Transverse colon (tissue), 4 donors: ENCODE measurements at places on chromosomes 7 and 10.
A peak's percentile ranks its signal among the peaks of the same experiment; 100 is the strongest.

GRCh38 chr10:96370584-96371157 lies 11.9 kb upstream of the OPALIN start:
- DNase-seq: peak; percentile 47

DNA sequence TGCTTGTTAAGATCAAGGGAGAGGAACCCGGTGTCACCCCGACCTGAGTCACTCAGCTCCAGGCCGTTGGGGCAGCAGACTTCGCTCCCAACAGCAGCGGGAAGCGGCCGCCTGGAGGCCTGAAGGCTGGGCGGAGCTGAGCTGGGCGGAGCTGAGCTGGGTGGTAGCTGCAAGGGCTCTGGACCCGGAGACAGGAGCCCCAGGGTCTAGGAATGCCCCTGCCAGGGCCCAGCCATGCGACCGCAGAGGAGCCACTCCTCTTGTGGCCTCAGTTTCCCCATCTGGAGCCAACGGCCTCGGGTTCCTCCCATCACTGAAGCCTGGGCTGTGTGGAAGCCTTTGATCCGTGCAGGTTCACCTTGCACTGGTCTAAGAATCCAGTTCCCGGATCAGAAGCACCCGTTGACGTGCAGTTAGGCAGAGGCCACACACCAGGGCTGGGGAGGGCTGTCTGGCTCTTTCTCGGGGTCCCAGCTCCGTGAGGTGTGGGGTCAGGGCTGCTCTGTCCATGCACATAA lies 21.9 kb upstream of the DPYSL4 start:
- peak; percentile 44 for DNase-seq

DNA sequence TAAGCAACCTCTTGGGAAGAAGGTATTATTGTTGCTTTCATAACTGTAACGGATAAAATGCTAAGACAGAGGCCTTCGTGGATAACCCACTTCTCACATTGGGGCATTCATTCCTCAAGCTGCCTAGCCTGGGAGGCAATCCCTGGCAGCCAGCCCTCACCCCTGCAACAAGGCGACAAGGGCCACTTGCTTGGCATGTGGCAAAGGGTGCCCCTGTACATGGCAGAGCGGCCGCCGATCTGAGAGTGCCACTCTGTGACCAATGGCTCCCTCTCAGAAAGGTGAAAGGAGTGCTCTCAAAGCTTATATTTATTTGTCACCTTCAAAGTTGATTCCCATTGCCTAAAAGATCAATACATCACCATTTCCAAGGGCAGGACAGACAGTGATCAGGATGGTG lies 31.9 kb downstream of the EBF3 start:
- DNase-seq: no peak

DNA sequence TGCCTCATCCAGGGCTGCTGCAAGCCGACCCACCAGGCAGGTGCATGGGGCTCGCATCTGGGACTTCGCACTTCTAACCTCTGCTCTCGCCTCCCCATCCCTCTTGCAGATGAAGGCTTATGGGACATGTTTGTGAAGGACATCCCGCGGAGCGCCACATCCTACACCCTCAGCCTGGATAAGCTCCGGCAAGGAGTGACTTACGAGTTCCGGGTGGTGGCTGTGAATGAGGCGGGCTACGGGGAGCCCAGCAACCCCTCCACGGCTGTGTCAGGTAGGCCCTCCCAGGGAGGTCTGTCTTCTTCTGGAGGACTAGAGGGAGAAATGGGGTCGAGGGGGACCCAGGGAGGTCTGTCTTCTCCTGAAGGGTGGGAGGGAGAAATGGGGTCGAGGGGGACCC lies 448.9 kb upstream of the FOXK1 start:
- no peak for DNase-seq

DNA sequence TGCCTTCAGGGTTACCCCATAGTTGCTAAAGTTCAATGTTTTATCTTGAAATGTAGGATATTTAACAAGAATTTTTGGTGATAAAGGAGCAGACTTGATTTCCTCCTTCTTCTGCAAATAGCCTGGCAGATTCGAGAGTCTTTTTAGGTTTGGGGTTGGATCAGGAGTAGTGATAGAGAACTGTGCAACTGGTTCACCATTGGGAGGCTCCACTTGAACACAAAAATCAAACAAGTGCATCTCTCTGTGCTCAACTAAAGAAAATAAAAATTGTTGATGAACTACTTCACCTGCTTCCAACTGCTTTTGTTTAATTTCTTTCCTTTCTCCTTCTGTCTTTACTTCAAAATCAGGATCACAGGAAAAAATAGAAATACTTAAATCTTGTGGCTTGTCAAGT lies 58.5 kb downstream of the MACC1 start:
- DNase-seq: no peak

- no peak for DNase-seq
Measured at GRCh38 chr10:46220187-46220586, 66.6 kb upstream of the ANTXRL start.

GRCh38 chr7:118195837-118196474 lies 12.0 kb downstream of the LSM8 start:
- peak; percentile 51 for DNase-seq

DNA sequence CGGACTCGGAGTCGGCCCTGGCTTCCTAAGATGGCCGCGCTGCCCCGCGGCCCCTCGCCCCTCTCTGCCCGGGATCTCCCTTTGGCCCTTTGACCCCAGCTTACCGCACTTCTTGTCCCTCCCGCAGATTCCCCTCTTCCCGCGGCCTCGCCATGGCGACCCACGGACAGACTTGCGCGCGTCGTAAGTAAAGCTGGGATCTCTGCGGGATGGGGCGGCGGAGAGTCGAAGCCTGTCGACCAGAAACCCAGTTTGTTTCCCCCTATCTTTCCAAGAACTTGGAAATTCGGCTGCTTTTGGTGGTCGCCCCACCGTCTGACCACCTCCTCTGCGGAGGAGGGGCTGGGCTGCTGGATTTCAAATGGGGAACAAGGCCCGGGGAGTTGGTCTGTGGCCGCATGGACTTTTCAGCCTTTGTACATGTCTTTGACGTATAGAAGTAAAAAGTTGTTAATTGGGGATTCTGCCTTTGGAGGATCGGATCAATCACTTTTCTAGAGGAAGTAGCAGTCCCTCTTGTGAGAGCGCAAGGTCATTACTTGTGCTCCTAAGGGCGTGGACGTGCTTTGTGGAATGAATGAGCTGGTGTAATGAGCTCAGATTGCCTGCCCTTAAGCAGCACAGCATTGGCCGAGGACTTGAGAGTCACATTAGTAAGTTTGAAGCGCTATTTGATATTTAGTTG lies 553 bp downstream of the VDAC2 start:
- peak; percentile 64 for DNase-seq

- DNase-seq: no peak
Measured at GRCh38 chr7:75854233-75854632, 24.6 kb upstream of the RHBDD2 start.

DNA sequence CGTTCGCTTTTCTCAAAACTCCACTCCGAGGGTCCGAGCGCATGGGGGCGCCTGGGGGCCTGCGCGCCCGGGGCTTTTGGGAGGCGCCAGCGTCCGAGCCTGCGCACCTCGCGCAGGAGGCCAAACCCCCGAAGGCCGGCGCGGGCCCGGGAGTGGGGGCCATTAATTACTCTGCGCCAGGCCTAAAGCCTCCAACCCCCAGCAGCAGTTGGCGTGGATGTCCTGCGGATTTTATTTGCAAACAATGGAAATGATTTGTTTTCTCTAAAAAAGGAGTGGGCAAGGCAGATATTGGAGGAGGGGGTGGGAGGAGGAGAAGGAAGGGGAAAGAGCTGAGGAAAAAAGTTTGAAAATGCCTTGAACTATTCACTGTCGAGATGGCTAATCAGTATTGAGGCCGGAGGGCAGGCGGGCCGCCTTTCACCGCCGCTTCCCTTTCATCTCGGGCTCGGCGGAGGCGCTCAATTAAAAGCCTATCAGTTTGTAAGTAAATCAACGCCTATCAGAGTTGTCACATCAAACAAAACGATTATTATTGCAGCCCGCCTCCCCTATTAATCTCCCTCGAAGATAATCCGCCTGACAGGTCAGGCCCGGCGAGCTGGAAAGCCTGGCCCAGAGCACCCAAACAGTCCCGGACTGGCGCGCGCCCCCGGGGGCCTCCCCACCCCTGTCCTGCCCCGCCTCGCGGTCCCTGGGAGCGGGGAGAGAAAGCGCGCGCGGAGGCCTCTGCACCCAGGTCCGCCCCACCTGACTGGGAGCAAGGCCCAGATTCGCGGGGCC lies 3.4 kb upstream of the ZNF503 start:
- DNase-seq: peak; percentile 20

GRCh38 chr7:91353848-91354247 lies 89.6 kb downstream of the FZD1 start:
- no peak for DNase-seq

DNA sequence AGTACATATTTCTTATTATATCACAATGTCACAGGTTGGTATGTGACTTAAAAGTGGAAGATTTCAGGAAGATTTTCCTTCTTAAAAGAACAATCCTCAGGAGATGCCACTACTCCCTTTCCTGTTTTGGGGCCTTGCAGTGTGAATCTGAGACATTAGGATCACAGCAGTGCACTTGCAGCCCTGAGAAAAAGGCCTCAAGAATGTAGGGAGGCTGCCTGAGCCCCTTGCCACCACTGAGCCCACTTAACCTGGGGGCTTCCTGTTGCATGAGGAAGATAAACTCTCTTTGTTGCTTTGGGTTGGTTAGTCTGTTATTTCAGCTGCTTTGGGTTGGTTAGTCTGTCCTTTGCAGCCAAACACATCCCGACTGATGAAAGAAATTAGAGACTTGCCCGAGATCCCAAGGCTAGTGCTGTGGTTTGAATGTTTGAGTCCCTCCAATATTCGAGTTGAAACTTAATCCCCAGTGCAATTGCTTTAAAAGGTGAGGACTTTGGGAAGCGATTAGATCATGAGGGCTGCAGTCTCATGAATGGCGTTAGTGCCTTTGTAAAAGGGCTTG lies 151.3 kb upstream of the SP4 start:
- DNase-seq: no peak

DNA sequence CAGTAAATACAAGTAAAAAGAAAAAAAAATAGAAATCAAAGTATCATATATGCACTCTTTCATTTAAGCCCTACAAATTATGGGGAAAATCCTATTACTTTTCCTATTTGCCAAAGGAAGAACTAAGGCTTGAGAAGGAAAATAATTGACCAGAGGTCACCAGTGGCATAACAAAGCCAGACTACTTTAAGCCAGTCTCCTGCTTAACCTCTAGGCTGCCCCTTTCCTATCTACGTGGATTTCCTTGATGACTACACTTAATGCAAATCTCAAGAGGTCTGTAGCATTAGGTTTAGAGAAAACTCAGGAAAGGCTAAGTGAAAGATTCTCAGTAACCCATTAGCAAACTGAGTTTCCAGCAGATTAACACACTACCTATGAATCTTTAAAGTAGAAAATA lies 49.8 kb downstream of the TPK1 start:
- DNase-seq: no peak

DNA sequence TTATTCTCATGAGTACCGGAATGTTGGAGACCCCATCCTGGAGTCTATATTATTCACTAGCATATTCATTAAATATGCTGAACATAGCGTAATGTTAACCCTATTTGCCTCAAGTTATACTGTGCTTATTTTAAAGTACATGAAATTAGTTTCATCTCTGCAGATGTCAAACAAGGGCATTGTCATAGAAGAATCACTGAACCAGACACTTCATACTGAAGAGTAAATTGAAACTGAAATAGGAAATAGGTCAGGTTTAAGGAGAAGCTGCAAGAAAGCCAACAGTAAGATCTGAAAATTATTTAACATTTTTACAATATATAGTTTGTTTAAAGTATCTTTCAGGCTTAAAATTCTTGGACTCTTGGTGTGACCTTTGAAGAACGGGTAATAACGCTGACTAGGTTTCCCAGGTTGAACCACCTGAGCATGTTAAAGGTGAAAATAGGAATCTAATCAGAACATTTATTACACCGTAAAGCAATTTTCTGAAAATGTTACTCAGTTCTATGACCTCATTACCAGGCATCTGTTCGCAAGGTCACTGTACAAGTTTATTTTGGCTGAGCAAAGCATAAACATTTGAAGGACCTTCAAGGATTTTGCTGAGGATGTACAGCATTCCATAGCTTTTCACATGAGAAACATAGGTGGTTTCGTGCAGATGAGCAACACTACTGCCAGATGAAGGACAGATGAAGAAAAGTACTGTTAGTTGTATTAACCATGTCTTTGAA lies 82.7 kb downstream of the REEP3 start:
- no peak for DNase-seq

GRCh38 chr10:70176441-70176840 lies 6.1 kb upstream of the SAR1A start:
- DNase-seq: no peak
